ENCODE measurements at places on chromosomes 12 and 14. TPM values are rescaled to one million over a fixed set of nuclear protein-coding genes. Genes with fewer than 3 reads are reported as not detected.

DNA sequence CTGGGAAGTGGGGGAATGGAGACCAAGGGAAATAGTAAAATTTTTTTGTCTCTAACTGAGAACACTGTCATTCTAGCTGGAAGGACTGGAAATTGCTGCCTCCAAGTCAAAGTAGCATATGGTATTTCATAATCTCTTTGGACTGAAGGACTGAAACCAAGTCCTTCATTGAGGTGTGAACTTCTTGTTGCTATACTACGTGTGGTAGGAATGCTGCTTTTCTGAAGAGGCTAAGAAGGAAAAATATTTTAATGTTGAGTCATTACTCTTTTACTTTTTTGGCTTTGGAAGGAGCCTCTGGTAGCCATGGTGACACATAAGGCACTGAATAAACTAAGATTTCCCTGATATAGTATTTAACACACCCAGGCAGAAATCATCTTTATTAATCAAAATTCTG is 465.4 kb downstream of the NPAS3 start:
- no peak for DNase-seq
- H3K4me3 ChIP-seq = no peak overlapping the region
- H3K36me3 ChIP-seq = no peaks in the 10 kb centered on the region
- no peaks in the 10 kb centered on the region for H3K4me1 ChIP-seq
- H3K27ac ChIP-seq = no peak overlapping the region

DNA sequence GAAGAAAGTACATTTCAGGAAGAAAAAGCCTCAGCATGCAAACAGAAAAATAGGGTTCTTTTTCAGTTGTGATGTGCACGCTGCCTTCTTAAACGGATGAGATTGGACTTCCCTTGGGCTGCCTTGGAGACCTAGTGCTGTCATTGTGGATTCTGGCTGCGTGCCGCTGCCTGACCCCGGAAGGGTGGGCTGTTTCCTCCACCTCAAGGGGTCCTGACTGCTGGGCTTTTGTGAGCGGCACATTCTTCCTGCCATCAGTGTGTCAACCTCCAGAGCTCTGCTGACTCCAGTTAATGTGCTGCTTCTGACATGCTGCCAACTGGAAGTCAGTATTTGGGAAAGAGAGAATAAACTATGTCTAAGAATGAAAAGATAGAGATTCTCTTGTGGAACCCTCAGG is 25.1 kb downstream of the CCNK start:
- no peaks in the 10 kb centered on the region for H3K4me1 ChIP-seq
- no peak overlapping the region for H3K27ac ChIP-seq
- DNase-seq = no peak

DNA sequence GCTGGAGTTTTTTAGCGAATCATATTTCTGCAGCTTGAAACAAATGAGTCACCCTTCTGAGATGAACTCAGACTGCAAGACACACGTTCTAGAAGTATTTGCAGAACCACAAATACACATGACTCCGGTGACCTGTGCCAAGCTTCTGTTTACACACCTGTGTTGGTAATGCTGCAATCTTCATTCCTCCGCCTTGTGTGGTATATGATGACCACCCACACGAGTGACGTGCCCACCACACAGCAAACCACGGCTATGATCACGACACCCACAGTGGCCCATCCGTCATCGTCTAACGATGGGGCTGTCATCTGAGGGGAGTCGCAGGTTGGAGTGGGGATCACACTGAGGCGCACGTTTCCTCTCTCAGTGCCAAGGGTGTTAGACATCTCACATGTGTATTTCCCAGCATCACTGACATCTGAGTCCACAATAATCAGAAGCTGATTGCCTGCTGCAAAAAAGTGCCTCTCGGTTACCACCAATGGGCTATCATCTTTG is 43.0 kb downstream of the LRIG3 start:
- no peaks in the 10 kb centered on the region for H3K4me1 ChIP-seq
- H3K27ac ChIP-seq = no peak overlapping the region
- H3K4me3 ChIP-seq = no peak overlapping the region
- DNase-seq = no peak

- no peaks in the 10 kb centered on the region for H3K4me1 ChIP-seq
- H3K27me3 ChIP-seq = no peaks in the 10 kb centered on the region
- H3K36me3 ChIP-seq = no peaks in the 10 kb centered on the region
- no peak for DNase-seq
Measured at GRCh38 chr12:52644078-52644415, 8.0 kb downstream of the KRT2 start.

The C12orf76 gene
- 25.7 TPM for total RNA-seq

DNA sequence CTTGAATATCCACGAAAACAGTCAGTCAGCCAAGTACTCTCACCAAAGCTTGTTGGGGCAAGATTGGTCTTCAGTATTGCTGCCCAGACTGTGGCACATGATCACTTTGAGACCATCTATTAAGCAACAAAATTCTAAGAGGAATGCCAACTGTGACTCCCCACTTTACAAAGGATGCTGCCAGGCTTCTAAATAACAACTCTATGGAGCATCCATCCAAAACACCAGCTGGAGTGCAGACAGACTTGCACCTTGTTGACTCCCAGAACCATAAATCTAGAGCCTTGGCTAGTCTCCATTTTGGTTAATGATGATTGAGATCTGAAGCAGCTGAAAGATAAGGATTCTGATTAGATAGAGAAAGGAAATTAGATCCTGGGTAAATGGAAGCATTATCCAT is 132.8 kb downstream of the DIO2 start:
- H3K27me3 ChIP-seq = no peaks in the 10 kb centered on the region
- no peaks in the 10 kb centered on the region for H3K36me3 ChIP-seq
- H3K4me3 ChIP-seq = no peak overlapping the region
- DNase-seq = no peak

All from thyroid gland (tissue), 4 donors.